ENCODE measurements at places on chromosomes 4 and X.

DNA sequence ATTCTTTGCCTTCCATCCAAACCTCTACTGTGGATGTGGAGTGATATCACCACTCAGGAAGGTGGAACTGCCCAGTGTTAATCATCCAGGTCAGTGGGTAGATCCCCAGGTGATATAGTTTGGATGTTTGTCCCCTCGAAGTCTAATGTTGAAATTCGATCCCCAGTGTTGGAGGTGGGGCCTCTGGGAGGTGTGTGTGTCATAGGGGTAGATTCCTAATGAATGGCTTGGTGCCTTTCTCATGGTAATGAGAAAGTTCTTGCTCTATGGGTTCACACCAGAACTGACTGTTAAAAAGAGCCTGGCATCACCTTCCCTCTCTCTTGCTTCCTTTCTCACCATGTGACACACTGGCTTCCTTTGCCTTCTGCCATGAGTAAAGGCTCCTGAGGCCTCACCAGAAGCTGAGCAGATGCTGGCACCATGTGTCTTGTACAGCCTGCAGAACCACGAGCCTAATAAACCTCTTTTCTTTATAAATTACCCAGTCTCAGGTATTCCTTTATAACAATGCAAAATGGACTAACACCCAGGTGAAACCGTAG, 6.8 kb upstream of the SOWAHB start:
- no peak for DNase-seq

GRCh38 chrX:45445745-45446412, 245.2 kb upstream of the DIPK2B start:
- no peak for DNase-seq

GRCh38 chr4:107299646-107300045, 263.5 kb upstream of the DKK2 start:
- no peak for DNase-seq

GRCh38 chrX:48532161-48532560, 7.4 kb upstream of the TBC1D25 start:
- no peak for DNase-seq

DNA sequence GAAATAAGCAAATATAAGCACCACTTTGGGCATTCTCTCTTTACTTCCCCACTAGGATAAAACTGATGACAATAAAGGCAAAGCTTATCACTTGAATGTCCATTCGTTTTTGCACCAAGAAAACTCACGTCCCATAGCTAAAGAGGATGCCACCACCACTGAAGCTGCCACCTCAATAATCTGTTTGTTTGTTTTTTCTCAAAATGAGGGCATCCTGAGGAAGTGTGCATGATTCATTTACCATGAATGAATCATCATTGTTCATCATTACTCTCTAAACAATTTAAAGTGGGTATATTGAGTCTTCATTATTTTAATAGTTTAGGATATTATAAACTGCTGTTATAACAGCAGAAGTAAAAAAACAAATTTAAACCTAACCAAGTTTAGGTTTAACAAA, 168.2 kb downstream of the DCTD start:
- DNase-seq: no peak

DNA sequence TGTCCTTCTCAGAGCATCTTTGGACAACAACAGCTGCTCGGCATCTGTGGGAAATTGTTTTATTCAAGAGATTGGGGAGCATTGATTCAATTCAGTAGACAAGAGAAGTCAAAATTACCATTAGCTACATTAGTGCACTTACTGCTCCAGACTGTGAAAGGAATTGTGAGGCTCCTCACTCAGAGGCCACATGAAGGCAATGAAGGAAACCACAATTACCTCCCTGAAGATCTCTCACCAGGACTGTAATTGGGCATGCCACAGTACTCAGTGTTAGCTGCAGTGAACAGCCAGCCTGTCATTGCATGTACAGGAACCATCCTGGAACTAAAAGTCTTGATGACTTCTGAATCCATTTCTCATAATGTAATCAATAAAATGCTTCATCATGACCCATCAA, 144.8 kb downstream of the PPA2 start:
- DNase-seq: no peak

DNA sequence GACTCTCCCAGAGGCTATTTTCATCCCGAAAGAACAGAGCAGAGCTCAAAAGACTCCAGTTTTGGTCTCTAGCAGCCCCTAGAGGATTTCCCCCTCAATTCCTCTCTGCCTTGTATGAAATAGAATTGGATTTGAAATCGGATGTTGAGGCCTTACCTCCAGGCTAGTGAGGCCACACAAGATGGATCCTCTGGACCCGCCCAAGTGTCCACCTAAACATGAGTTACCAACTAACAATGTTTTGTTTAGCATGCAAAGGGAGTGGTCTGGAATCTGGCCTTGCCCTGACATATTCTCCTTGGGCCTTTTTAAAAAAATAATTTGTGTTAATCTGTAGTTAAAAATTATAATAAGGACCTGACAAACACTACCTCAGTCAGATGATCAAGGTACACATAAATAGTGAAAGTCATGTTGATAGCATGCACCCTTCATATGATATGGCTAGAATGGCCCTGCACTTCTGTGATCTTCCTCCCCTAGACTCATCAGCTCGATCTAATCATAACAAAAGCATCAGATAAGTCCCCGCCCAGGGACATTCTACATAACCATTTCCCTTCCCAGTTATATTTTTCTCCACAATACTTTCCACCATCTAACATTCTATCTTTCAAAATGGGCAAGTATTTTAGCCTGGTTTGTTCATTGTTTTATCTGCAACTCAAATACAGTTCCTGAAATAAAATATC, 6.5 kb downstream of the TLR8 start:
- DNase-seq: no peak

GRCh38 chr4:118969359-118969758, 80.7 kb downstream of the SYNPO2 start:
- no peak for DNase-seq
